Activated CD8-positive, alpha-beta memory T cell treated with anti-CD3 and anti-CD28 coated beads for 48 hours (primary cell): ENCODE measurements at places on chromosomes 2 and 18.

DNA sequence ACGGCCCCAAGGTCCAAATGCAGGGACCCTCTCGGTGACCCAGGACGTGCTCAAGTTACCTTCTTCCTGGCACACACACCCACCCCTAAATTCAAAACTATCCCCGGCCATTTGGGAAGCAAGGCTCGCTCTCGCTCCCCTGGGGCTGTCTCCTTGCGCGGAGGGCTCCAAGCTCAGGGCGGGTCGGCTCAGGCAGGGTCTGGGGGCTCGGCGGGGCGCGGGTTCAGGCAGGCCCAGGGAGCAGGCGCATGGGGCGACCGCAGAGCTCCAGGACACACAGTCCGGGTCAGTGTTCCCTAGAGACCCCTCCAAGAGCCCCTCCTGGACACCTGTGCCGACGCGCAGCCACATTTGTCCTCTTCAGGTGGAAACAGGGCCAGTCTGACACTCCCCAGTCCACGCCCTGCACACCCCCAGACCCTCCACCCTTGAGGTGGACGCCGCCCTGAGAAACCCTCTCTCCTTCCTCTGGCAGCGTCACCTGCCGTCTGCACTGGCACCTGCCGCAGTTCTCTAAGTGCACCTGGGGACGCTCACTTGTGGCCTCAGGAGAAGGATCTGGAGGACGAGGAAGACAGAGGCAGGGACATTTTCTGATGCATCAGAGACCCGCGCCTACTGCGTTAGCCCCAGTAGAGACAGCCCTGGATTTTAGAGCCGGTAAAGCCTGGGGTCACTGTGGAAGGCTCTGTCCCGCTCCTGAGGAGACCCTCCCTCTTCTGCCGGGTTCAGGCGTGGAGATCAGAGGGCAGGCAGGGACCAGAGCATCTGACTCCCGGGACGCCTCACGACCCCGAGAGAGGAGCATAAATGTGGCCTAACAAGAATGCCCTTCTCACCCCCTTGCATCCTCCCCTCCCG lies 138.8 kb downstream of the TWIST2 start:
- DNase-seq = no peak

DNA sequence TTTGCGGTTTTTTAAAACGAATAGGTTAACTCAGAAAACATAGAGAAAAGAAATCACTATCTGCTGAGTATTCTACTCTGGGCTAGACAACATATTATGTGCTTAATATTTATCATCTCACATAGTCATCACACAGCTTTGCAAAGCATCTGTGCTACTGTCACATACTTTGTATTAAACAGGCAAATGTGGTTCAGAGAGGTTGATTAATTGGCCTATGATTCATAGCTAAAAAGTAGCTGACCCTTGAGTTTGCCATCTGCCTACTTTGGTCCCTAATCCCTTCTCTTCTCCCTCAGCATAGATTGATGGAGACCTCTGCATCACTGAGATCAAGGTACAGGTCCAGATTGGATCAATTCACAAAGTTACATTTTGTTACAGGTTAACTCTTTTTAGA lies 21.4 kb downstream of the ANKRD30B start:
- no peak for DNase-seq

DNA sequence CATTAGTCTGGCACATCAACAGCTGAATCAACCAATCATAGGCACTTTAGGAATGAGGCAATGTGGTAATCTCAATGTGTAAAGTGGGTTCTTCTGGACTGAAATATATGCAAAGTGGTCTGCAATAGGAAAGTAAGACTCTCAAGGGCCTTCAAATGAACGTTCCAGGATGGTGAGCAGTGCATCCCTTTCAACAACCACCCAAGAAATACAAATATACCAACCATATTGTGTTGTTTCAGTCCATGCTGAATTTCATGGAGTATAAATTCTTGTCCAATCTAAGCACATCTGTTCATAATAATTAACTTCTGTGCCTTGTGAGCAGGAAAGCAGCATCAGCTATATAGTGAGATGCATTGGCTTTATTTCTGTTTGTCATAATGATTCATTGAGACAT lies 556.2 kb downstream of the THSD7B start:
- DNase-seq = no peak

DNA sequence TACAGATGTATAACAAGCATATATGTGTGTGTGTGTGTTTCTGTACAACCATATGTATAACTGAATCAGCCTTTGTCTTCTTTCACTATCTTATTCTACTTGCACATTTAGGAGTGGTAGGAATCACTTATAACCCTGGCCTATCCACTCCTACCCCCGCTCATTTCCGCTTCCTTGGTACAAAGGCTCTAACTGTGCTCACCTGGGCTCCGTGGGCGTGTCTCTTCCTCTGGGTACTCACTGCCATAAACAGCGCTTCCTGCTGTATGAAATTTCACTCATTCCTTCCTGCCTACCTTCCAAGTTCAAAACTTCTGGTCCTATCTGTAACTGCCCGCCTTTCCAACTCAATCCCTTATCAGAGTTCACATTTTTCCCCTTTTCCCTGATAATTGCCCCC lies 815.5 kb downstream of the EPHA4 start:
- no peak for DNase-seq

DNA sequence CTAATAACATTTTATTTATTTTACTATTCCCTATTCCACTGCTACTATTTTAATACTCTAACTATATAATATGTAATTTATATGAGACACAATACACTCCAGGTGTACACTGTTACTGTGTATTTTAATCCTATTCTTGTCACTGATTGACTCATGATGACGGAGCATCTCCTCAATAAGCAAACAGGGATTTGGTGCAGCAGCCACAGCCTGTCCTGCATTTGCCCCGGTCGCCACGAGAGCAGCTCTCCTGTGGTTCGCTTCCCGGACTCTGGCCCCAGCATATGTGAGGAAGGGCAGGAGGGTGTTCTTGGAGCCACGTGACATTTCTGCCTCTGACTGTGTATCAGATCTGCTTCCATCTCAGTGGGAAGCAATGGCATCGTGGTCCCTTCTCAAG lies 74.1 kb upstream of the PXDN start:
- DNase-seq = no peak

DNA sequence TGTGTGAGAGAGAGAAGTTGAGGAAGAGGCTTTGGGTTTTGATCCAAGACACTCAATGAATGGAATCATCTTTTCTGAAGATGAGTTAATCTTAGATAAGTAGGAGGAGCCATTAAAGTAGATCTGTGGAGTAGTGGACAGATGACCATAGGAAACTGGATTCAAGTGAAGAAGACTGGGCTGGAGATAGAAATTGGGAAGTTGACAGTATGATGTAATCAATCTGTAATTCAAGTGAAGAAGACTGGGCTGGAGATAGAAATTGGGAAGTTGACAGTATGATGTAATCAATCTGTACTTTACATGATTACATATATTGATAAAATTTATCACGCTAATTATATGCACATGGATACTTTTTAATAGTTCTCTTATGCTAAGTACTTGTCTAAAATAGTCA lies 92.8 kb downstream of the PHLPP1 start:
- no peak for DNase-seq

- no peak for DNase-seq
These were observed 232.1 kb downstream of the SOX11 start for GRCh38 chr2:5923957-5924945.

GRCh38 chr2:120602251-120602650 lies 133.4 kb upstream of the GLI2 start:
- DNase-seq = no peak

- no peak for DNase-seq
These were observed 22.2 kb downstream of the EFR3B start for GRCh38 chr2:25063876-25064660.

- DNase-seq = no peak
These were observed 39.1 kb upstream of the TWIST2 start for GRCh38 chr2:238808761-238809160.

GRCh38 chr2:152443771-152444170 lies 108.8 kb downstream of the FMNL2 start:
- DNase-seq = no peak

GRCh38 chr2:173150087-173150486 lies 74.4 kb downstream of the MAP3K20 start:
- no peak for DNase-seq

DNA sequence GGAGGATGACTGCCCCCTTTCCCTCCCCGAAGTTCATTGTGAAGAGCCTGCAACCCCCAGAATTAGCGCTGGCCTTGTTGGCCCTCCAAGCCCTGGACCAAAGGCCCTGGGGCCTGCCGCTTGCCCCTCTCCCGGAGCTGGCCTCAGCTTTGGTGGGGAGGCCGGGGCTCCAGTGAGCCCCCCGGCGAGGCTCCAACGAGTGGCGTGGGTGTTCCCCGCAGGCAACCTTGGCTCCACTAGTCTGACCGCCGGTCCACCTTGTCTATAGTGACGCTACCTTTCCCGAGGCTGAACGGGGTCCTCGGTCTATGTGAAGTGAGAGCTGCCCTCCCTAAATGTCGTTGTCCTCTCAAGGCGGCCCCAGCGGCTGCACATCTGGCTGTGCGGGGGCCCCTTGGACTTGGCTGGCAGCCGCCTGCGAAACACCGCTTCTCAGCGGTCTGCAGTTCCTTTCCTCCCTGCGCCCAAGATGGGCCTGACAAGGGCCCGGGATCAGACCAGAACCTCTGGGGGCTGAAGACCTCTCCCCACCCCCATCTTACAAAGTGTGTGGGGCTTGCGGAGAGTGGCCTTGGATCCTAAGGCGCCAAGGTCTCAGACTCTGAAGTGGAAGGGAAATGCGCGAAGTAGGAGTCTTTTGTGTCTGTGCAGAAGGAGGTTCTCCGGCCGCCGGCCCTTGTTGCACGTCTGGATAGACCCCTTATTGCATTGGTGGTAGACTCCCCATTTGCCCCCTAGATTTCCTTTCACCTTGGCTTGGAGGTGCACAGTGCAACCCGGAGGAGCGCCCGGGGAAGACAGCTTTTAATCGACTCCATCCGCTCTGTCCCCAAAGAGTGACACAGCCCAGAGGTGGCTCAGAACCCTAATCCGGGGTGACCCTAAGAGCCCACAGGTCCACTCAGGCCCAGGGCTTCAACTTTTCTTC lies 3.9 kb upstream of the HOXD10 start:
- no peak for DNase-seq

DNA sequence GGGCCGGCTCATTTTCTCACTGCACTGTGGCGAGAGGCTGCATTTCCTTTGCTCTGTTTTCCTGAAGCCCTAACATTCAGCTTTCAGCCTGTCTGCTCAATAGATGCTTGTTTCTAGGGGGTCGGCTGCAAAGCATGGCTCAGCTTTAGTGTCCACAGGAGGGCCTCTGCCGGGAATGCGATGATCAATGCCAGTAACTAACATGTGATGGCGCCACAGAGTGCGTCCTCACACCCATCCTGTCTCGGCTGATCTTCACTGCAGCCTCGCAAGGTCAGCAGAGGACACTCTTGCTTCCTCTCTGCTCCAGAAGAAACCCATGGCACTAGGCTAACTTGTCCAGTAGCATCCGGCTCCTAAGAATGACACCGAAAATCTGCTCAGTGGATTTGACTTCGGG lies 156.4 kb upstream of the PXDN start:
- no peak for DNase-seq

DNA sequence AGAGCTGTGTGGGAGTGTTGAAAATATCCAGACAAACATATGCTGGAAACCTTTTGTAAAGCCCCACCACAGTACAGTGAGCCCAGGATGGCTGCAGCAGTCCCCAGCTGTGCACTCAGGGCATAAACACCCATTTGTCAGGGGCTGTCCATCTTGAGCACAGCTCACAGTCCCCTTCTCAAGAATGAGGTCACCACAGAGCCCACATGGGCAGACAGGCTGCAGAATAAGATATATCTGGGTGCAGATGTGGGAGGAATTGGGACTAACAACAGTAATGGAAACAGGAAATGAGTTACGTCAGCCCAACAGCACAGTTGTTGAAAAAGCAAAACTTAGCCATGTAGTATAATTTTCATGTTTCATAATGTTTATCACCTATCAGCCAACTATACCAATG lies 219.6 kb downstream of the ETAA1 start:
- no peak for DNase-seq

GRCh38 chr2:97645112-97645694 lies 659 bp upstream of the COX5B start:
- DNase-seq = no peak

DNA sequence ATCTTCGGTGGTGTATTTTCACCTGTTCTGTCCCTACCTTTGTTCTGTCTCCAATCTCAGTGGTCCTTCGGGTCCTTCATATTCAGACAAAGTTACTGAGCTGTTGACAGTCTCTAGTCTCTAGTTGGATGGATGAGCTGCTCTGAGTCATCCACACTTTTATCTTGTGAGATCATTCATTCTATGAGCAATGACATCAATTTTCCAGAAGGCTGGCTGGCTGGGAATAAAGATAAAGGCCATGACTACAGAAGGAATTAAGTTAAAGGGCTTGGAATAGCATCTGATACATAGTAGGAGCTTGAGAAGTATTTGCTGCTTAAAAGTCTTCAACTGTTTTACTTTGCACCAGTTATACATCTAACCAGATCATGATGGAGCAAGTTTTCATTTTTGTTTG lies 43.1 kb upstream of the SLC39A10 start:
- DNase-seq = no peak

DNA sequence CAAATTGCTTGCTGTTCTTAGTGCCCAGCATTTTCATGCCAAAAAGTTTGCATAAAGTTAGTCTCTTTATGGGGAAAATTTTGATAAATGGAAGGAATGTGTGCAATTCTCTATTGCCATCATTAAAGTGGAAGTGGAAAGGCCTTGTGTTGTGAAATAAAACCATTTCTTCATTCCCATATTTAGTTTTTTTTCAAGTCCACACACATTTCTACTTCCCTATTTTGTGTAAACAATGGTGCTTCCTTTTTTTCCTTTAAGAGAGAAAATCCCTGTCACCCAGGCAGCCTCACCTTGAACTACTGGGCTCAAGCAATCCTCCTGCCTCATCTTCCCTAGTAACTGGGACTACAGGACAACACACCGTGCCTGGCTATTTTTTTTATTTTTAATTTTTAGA lies 42.3 kb upstream of the NCOA1 start:
- DNase-seq = no peak
